ENCODE measurements at places on chromosomes 5 and 9.

GRCh38 chr5:76805821-76806505, 12.9 kb upstream of the F2RL1 start:
- DNase-seq, result peak; percentile 89

DNA sequence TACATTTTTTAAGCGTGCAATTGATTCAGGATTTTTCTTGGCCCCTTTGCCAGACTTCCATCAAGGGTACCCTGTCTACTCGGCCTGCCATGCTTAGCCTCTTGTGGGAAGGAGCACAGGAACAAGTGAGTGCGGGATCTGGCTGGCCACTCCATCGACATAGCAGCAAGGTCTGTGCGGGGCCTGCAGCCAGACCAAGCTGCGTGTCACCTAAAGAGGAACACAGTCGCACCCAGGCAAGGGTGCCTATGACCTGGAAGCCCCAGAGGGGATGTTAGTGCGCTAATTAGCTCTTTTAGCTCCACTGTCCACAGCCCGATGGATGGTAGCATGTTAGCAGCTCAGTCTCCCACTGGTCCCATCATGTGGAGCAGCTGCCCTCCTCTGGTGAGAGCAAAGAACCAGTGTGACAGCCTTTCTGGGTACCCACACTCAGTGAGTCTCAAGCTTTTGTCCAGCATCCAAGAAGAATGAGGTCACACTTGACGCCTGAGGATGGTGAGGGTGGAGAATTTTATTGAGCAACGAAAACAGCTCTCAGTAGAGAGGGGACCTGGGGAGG, 38.7 kb downstream of the FTMT start:
- DNase-seq, result no peak

DNA sequence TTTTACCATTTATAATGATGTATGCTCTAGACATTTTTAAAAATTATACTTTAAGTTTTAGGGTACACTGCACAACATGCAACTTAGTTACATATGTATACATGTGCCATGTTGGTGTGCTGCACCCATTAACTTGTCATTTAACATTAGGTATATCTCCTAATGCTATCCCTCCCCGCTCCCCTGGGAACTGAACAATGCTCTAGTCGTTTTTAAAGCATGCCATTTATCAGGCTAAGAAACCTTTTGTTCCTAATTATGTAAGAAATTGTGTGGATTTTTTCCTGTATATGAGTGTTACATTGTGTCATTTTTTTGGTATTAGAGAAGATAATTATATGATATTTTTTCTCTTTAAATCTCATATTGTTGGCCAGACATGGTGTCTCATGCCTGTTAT, 72.8 kb upstream of the SGCD start:
- no peak for DNase-seq

DNA sequence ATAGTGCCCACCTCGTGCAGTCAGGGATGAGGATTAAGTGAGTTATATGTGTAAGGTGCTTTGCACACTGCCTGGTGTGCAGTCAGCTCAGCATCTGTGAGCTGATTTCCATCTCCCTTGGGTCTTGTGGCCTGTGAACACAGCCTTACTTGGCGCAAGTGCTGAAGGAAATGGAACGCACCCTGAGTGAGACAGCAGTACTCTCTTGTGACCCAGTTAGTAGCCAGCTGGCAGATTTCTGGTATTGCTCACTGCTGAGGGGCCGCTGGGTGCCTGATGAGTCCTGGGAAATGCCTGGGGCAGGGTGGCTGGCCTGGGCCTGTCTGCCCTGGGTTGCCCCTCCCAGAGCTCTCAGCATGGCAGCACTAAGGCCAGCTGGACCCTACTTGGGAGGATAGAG, 90.9 kb upstream of the BOD1 start:
- peak; percentile 92 for DNase-seq

- peak; percentile 3 for DNase-seq
Observed at GRCh38 chr9:35267710-35268109, 105.9 kb downstream of the UNC13B start.

GRCh38 chr5:177473443-177474001, at the start of gene DBN1:
Gene DBN1, minus strand, starts transcription at chr5:177473634. Its CDS starts 113 bp downstream, at chr5:177473521.
- peak; percentile 92 for DNase-seq

DNA sequence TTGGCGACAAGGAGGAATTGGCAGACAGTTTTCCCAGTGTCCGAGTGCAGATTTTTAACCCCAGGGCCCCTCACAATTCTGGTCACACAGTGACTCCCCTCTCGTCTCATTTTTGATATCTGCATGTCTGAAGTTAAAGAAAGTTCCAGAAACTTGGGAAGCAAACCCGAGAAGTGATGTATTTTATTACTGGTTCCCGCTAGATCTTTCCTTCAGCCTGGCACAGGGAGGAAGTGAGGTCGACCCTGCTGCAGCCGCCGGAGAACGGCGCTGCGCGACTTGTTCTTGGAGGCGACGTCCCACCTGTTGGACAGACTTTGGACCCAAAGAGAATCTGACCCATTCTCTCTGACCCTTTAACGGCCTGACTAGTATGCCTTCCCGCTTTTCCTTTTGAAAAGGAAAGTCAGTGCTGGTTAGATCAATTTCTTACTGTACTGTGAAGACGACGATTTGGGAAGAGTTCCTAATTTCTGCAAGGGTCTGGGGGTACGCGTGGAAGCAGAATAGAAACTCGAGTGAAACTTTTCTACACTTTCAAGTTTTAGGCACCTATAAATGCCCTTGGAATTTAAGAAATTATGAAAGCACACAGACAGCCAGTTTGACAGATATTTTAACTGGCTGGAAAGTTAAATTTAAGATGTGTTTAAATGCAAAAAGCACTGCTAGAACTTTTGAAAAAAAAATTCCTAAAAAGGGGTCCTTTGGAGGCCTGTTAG, 744 bp downstream of the OTULIN start:
- DNase-seq, result peak; percentile 14

DNA sequence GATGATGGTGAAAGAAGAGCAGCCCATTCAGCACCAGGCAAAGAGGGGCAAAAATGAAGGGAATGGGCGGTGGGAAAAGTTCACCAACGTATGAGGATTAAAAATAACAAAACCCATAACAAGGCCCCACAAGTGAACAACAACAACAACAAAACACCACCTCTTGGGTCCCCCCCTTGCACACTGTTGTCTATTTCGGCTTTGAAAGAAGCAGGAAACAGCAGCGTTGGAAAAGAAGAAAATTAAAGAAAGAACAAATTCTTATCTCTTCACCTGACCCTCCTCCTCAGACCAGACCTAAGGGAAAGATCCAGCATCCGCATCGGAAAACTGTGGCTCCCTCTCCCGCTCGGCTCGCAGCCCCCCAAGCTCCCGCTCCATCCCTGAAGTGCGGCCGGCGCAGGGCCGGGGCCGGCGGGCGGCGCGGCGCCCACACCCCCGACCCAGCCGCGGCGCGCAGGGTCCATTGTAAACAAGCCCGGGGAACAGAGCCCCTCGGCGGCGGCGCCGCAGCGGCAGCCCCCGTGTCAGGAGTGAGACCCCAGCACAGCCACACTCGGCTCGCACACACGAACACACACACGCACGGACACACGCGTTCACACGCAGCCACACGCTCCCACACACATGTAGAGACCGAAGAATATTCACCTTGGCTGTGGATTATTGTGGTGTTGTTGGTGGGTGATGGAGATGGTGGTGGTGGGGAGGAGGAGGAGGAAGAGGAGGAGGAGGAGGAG, 535 bp downstream of the RFX3 start:
- no peak for DNase-seq

DNA sequence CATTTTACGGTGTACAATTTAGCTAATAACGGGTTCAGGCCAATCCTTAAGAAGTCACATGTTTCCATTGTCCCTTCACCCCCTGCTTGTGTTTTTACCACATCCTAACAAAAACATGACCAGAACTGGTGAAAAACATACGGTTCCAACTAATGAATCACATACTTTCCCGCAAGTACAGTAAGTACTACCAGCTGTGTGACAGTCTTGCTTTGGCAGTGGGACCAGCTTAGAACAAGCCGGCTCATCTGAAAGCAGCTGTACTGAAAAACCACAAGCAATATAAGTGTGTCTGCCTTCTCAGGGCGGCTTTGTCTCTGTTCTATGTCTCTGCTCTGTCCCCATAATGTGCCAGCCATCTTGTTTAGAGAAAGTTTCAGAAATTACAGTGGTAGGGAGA, 242.5 kb downstream of the BNC2 start:
- peak; percentile 92 for DNase-seq

GRCh38 chr5:32410630-32411029, 33.9 kb downstream of the ZFR start:
- no peak for DNase-seq

GRCh38 chr9:115786321-115786720, 367.3 kb upstream of the PAPPA start:
- peak; percentile 6 for DNase-seq

DNA sequence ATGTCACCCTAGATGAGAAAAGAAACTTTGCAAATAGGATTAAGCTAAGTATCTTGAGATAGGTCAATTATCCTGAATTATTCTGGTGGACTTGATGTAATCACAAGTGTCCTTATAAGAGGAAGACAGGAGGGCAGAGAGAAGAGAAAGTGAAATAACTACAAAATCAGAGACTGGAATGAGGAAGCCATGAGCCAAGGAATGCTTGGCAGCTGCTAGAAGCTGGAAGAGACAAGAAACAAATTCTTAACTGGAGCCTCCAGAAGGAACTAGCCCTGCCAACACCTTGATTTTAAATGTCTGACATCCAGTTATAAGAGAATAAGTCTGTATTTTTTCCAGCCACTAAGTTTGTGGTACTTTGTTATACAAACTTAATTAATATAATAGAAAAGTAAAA, 480.0 kb downstream of the NR2F1-AS1 start:
- no peak for DNase-seq

DNA sequence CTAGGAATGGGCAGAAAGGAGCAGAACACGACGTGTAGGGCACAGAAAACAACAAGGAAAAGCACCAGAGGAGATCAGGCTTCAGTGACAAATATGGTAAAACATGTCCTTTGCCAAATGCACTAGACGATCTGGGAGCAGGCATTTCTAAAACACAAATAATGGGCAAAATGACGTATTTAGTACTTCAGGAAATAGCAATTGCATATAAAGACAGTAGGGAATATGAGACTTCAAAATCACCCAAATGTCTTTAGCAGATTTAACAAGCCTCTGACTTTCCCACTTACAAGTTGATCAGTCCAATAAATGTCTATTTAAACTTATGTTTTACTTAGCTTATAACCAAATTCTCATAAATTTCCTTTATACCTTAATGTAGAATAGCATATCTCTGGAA, 969.6 kb upstream of the C9orf72 start:
- no peak for DNase-seq

GRCh38 chr9:131826966-131827525, 87.2 kb upstream of the RAPGEF1 start:
- no peak for DNase-seq

DNA sequence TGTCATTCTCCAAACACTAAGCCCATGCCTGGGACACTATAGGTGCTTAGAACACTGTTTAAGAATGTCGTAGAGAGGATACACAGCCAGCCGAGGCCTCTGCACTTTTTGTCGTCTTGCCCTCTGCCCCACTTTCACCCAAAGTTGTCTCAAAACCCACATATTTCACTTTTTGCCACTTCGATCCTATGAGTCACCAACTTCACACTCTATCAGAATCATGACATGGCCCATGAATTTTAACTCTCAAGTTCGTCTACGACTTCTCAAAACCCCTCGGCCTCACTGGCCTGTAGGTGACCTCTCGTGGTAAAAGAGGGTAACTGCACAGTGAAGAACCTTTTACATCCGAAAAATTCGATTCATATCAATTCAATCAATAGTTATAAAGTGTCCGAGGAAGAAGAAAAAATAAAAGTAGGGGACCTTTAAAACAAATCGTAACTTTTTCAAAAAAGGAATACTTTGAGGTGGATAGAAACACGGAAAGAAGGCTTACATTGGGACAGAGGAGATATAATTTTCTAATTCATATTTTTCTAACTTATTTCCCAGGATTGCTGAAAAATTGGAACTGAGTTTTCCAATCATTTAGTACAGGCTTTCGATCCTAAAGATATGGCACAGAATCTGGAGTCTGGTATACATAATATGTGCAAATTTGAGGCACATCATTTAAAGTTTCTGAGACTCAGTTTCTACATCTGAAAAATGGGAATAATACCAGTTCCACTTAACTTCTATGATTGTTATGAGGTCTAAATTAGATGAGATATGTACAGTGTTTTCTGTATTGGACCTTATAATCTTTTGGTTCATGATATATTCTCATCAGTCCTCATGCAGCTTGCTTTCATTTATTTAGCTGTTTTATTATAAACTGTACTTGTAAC, 122.6 kb downstream of the APBA1 start:
- DNase-seq, result peak; percentile 52

DNA sequence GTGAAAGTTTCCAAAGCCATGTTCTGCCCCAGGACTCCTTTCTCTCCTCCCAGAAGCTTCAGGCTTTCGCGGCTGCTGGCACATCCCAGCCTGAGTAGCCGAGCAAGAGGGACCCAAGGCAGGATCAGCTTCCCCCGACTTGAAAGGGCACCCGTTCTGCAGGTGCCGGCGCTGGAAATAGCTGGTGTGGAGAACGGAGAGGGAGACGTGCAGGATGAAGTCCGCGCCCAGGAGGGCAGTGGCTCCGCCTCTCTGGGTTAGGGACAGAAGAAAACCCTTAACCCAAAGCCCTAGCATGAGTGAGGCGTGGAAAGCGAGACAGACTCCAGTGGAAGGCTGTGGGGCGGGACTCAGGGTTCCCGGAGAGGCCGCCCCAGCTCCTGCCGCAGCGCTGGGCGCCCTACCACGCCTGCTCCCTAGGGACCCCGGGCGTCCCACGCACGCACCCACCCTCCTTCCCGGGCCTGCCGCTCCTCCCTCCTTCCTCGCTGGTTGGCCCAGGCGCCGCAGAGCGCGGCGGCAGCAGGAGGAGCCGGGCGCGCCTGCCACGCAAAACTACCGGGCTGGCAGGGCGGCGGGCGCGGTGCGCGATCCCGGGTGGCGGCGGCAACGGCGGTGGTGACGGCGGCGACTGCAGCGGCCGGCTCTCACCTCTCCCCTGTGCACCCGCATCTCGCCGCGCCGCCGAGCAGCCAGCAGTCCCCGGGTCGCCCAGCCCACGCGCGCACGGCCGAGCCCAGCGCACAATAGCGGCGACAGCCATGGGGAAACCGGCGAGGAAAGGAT, at the start of gene SLC1A1:
SLC1A1 (plus strand) TSS at position 550 of the 786 bp plus-strand sequence; CDS start at position 762, 212 bp downstream.
- DNase-seq, result peak; percentile 68

DNA sequence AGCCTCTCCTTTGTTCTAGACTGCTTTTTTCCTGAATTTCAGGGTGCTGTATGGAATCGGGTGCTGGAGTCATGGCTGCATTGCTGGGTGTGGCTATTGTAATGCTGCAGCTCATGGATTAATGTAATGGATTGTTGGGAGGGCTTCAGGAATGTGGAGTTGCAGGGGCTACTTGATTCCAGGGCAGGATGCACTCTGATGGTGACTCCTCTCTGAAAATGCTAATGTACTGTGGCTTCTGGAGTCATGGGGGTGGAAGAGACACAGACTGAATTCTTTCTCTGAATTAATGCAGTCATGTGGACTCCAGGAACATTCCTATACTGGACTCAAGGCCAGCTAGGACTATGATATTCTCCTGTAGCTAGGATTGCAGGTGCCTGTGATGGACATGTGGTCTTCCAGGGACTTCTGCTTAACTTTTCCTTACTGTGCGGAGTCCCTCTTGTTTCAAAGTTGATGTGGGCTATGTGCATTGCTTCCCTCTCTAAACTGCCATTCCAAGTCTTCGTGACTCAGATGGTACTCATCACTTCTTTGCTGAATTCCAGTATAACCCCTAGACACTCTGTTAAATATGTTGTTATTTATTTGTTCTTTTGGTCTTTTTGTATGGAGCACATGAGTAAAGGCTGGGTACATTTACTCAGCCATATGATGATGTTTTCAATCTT, 396.2 kb downstream of the KCTD16 start:
- peak; percentile 6 for DNase-seq

GRCh38 chr5:150278916-150279315, 10.7 kb downstream of the CAMK2A start:
- DNase-seq, result peak; percentile 95

GRCh38 chr9:131290036-131290766, 678 bp downstream of the PLPP7 start:
- peak; percentile 37 for DNase-seq

GRCh38 chr5:85841653-85842052, 776.1 kb upstream of the COX7C start:
- DNase-seq, result no peak
